ENCODE measurements at places on chromosomes 13 and 19.

DNA sequence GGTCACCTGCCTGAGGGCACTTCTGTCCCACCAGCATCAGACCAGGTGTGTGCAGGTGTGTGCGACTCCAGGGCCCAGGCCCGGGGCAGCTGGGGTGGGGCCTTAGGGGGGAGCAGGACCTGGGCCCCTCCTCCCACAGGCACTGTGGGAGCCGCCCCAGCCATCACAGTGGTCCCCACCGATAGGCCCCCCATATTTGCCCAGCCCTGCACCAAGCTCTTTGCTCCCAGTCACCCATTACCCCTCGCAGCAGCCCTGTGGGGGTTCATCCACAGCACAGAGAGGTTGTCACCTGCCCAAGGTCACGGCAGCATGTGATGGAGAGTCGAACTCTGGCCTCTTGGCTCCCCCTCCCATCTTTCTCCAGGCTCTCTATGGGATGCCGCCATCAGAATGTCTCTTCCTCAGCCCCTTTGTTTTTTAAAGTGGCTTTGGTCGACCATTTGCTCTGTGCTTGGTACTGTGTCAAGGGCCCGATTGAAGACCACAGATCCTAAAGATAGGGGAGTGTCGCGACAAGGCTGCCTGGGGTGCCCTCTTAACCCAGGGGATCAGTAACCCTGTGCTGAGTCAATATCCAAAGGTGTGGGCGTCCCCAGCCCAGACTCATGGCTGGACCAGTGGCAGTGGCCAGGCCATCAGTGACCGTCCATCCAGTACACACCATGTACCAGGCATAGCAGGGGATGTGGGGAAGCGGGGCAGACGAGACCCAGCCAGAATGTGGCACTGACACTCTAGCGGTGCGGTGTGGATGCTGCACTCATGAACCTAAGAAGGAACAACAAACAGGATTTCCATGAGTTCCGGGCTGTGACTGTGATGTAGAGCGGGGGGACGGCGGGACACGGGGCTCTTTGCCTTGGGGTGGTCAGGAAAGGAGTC is 28.3 kb upstream of the NCCRP1 start:
- no peak for DNase-seq

- DNase-seq = no peak
Measured at GRCh38 chr13:24192811-24193162, 32.3 kb downstream of the SPATA13 start.

DNA sequence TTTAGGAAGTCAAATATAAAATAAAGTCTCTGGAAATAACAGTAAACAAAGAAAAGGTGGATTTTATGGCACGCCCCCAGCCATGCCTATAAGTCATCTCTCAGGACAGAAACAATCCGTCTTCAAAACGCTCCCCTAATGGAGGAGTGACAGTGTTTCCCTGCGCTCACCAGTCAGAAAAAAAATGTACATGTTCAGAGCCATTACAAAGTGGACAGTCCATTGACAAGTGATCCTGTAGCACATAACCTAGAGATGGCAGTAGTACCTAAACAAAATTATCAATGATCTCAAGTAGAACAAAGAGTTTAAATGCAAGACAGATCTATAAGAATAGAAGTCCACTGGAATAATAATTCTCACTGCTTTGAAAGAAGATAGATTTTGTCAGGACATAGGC is 891.7 kb upstream of the MIR17HG start:
- DNase-seq = no peak

GRCh38 chr19:7236153-7236552 is 58.1 kb downstream of the INSR start:
- DNase-seq = no peak

- DNase-seq = no peak
Measured at GRCh38 chr19:3818918-3819317, 32.7 kb upstream of the MATK start.

DNA sequence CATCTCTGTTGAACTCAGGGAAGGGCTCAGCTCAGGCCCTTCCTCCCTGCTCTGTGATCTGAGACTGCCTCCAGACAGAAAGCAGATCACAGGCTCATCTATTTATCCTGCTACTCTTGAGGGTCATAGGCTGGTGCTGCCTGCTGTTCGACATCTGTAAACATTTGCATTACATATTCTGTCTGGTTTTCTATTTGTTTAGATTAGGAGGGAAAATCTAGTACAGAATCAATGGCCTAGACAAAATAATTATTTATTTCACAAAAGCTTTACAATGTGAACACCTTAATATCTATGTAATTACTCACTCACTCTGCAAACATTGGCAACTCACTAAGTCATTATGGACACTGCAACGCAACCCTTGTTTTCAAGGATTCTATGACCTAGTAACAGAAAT is 43.0 kb downstream of the CEP89 start:
- no peak for DNase-seq

GRCh38 chr19:29372091-29372415 is 153.7 kb upstream of the VSTM2B start:
- no peak for DNase-seq

DNA sequence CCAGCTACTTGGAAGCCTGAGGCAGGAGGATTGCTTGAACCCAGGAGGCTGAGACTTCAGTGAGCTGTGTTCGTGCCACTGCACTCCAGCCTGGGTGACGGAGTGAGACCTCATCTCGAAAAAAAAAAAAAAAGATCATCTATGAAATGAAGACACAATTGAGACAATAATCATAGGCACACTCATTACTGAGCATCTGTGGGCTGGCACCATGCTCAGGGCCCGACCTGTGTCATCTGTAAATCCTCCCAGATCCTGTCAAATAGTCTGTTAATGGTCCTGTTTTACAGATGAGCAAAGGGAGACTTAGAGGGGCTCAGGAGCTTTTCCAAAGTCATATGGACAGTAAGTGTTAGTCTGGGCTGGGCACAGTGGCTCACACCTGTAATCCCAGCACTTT is 4.1 kb upstream of the NANOS2 start:
- no peak for DNase-seq

DNA sequence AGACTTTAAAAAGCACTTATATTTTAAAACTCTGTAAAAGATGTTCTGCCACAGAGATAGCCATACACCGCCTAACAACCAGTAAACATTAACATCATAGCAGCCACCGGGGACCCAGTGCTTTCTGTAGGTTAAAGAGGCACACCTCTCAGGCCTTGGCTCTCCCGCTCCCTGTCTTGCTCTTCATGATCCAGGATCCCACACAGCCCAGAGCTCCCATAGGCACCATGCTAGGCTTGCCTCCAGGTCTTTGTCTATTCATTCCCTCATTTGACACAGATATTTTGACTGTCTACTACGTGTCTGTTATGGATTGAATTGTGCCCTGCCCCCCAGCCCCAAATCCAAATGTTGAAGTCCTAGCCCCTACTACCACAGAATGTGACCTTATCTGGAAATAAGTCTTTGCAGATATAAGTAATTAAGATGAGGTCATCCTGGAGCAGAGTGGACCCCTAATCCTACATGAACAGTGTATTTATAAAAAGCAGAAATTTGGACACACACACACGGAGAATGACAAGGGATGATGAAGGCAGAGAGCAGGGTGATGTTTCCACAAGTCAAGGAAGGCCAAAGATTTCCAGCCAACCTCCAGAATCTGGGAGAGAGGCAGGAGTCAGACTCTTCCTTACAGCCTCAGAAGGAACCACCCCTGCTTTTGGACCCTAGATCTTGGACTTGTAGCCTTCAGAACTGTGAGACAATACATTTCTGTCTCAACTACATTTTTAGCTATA is 272.6 kb downstream of the DNAJC15 start:
- no peak for DNase-seq

DNA sequence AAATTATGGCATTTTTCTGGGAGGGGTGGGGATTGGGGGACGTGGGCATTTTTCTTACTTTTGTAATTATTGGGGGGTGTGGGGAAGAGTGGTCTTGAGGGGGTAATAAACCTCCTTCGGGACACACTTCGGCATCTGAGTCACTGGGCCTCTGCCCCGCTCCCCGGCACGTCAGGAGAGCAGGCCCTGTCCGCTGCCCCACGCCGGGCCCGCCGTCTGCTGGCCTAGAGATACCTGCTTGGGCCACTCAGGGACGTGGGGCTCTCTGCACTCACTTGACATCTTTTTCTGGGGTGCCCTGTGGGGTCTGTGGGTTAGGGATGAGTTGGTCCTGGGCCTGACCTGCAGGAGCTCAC is 3.5 kb upstream of the FTL start:
- DNase-seq = no peak

- no peak for DNase-seq
Measured at GRCh38 chr13:50629497-50629896, 214.0 kb downstream of the DLEU7 start.

DNA sequence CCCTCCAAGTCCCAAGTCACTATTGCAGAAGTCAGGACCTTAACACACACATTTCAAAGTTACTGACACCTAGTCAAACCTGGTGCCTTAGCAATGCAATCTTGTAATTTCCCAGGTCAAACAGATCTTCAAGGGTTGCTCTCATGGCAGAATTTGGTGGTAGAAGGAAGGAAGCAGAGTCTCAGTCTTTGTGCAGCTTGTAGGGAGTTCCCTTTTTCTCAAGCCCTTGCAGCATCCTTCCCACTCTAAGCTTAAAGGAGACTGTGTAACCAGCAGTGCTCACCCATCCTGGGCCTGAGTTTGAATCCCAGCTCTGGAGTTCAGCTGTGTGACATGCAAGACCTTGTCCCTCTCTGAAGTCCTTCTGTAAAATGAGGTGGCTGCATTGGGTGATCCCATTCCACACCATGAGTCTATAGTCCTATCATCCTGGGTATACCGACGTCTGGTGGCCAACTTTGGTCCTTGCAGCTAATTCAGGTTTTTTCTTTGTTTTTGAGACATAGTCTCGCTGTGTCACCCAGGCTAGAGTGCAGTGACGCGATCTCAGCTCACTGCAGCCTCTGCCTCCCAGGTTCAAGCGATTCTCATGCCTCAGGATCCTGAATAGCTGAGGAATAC is 9.8 kb downstream of the SIGLEC10 start:
- DNase-seq = no peak

- DNase-seq = no peak
Measured at GRCh38 chr13:112959206-112959605, 9.8 kb upstream of the MCF2L start.

DNA sequence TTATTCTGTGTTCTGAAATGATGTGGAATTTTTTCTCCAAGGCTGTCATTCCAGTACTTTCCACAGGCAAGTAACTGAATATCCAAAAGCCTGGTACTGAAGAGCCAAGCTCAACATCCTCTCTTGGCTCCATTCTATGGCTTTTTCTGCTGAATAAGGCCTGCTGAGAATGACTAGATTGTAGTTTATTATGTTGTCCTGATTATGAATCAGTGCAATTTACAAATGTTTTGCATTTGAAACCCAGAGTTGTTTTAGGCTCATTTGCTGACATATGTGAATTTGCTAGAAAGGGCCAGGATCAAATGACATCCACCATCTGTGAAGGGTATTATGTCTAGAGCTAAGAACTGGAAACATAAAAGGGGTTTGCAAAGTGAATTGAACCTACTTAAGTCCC is 596.6 kb downstream of the KCTD12 start:
- no peak for DNase-seq

DNA sequence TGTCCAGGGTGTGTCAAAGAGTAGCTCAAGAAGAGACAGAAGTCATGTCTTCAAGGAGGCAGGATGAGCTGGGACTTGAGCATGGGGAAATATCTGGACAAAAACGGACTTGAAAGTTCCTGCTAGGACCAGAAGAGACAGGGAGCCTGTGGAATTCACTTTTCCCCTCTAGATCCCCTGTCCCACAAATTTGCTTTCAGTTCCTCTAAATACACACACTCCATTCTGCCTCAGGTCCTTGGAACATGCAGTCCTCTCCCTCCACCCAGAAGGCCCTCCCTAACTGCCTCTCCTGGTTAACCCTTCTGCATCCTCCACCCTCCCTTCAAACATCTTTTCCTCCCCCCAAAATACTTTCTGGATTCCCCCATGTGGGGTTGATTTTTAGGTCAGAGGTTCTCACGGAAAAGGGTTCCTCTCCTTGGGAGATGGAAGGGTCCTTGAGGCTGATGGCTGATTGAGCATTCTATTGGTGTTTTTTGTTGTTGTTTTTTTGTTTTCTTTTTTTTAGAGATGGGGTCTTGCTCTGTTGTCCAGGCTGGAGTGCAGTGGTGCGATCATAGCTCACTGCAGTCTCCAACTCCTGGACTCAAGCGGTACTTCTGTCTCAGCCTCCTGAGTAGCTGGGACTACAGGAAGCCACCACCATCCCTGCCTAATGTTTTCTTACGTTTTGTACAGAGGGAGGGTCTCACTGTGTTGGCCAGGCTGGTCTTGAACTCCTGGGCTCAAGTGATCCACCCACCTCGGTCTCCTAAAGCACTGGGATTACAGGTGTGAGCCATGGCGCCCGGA is 6.9 kb upstream of the RETN start:
- DNase-seq = no peak

GRCh38 chr19:47464675-47465419 is 6.8 kb downstream of the SLC8A2 start:
- DNase-seq = no peak

GRCh38 chr13:53131361-53131760 is 102.7 kb downstream of the OLFM4 start:
- DNase-seq = no peak

- no peak for DNase-seq
Measured at GRCh38 chr19:41323430-41324125, 13.6 kb downstream of the CCDC97 start.

- peak; percentile 19 for DNase-seq
Measured at GRCh38 chr13:20702915-20703779, at the start of gene IL17D. Gene IL17D (plus strand): TSS chr13:20703699. CDS start chr13:20704002, 303 bp downstream.

- DNase-seq = no peak
Measured at GRCh38 chr13:109989686-109990085, 203.3 kb upstream of the IRS2 start.

DNA sequence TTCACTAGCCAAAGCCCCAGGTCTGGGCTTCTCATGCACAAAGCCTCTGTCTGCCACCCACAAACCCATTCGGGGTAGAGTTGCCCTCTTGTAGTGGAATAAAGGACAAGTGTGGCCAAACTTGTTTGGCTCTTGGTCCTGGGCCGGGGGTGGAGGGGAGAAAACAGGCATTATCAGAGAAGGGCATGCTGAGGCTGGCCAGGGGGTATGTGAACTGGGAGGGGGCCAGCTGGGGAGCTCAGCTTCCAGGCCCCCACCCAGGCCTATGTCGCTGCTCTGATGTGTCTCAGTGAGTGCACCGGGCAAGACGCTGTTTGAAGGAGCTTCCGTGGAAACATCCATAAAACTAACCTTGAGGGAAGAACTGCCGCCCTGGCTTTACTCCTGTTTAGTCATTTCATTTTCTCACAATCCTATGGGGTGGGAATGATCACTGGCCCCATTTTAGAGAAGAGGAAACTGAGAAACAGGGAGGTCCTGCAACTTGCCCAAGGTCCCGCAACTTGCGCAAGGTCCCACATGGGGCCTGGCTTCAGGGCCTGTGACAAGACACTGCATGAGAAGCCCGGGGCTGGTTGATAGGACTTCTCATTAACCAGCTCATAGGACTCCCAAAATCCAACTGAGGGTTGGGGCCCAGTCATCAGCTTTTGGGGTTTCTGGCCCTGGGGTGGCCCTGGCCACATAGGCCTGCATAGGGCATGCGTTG is 30.8 kb downstream of the CCNE1 start:
- no peak for DNase-seq

GRCh38 chr19:45585158-45585577 is 566 bp upstream of the OPA3 start:
- DNase-seq = no peak
